ENCODE measurements at places on chromosomes 11 and 22.

GRCh38 chr22:40285513-40285912 is 60.8 kb upstream of the ADSL start:
- DNase-seq, result no peak

GRCh38 chr11:71470946-71471345 is 17.9 kb downstream of the NADSYN1 start:
- no peak for DNase-seq

GRCh38 chr11:35563484-35564244 is 38.2 kb upstream of the PAMR1 start:
- DNase-seq, result no peak

DNA sequence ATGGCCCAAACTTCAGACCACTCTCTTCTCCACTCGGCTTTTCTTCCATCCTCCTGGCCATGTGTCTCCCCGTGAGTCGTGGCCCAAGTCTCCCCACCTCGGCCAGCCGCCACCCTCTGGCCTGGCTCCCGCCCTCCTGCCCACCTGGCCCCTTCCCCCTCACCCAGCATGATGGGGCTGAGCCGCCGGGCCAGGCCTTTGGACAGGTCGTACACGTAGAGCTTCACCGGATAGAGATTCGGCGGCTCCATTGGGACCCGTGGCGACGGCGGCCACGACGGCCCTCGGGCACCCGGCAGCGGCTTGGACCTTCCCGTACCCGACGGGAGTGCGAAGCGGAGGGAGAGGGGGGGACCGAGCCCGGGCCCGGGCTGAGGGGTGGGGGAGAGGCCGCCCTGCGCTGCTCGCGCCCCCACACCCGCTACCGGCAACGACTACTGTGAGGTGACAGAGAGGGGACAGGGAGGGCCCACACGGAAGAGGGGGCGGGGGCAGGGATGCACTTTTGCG is at the start of gene DESI1:
Gene DESI1 (minus strand): TSS at position 455 of the 510 bp plus-strand sequence. CDS start 204 bp downstream, at position 251.
- DNase-seq, result peak; percentile 51

DNA sequence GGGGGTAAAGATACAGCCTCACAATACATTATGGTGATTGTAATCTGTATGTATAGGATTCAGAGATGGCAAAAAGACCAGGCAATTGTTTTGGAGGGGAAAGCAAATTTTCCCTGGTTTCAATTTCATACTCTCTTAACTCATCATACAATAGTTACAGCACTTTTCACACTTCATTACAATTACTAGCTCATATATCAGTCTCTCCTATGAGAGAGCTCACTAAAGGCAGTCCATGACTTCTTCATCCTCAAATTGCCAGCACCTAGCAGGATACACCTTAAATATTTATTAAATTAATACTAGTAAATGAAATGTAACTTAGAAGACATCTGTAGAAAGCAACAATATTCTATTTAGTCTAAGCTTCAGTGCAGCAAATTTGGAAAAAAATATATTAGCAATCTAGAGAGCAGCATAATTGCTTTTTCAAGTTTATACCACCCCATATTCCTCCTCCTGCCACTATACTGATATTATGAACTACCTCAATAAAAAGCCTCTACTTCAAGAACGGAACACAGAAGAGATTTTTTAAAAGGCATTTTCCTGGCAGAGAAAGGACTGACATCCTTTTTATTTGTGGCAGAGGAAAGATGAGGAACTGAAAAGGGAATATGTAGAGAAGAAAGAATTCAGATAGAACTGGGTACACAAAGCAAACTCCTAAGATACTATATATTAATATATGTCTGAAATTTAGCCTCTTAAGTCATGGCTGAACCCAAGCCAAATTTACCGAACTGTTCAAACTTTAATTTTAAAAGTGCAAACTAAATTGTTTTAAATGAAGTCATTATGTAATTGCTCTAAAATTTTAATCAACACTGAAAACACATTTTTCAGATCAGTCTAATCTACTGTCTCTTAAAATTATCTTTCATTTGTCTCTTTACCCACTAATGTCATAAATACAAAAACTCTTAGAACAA is 27.7 kb downstream of the PICALM start:
- DNase-seq, result no peak

GRCh38 chr11:68315171-68315920 is 3.0 kb downstream of the LRP5 start:
- peak; percentile 14 for DNase-seq

- no peak for DNase-seq
These were observed 189.3 kb downstream of the DBX1 start for GRCh38 chr11:19970944-19971343.

DNA sequence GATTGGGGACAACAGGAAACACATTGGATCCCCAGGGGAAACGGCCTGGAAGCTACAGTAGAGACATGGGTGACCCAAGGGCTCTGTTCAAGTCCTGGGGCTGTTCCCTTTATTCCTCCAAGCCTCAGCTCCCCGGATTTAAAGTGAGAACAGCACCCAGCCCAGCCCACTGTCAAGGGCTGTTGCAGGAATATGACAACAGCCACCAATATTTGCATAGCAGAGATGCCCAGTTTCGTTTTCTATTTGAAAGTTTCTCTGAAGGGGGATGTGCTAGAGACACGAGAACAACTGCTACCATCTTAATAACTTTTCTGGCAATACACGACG is 81.1 kb upstream of the WNT7B start:
- DNase-seq, result no peak

GRCh38 chr11:69711822-69712801 is 8.3 kb upstream of the FGF19 start:
- DNase-seq, result no peak

GRCh38 chr11:103959279-103959942 is 77.0 kb upstream of the DDI1 start:
- DNase-seq, result no peak

GRCh38 chr11:37500425-37500824 is 902.4 kb upstream of the RAG2 start:
- no peak for DNase-seq

- DNase-seq, result peak; percentile 68
These were observed 646 bp upstream of the PATZ1 start for GRCh38 chr22:31346733-31347250.

GRCh38 chr11:132883241-132883640 is 649.1 kb downstream of the OPCML start:
- DNase-seq, result no peak

GRCh38 chr11:70244698-70245097 is 25.8 kb upstream of the PPFIA1 start:
- no peak for DNase-seq

DNA sequence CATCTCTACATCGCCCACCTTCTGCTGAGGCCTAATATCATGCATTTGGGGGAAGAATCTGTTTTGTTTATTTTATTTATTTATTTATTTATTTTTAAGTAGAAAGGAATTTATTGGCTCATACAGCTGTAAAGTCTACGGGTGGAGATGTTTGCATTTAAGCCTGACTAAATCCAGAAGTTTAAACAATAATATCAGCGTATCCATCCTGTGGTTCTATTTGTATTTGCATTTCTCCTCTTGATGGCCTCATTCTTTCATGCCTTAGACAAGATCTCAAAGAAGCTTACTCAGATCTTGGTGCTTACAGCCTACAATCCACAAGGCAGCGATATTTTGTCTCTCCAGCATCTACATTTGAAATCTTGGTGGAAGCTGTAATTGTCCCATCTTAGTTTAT is 67.1 kb upstream of the CARD18 start:
- no peak for DNase-seq

GRCh38 chr11:60377401-60378136 is 763 bp upstream of the MS4A7 start:
- DNase-seq, result no peak

DNA sequence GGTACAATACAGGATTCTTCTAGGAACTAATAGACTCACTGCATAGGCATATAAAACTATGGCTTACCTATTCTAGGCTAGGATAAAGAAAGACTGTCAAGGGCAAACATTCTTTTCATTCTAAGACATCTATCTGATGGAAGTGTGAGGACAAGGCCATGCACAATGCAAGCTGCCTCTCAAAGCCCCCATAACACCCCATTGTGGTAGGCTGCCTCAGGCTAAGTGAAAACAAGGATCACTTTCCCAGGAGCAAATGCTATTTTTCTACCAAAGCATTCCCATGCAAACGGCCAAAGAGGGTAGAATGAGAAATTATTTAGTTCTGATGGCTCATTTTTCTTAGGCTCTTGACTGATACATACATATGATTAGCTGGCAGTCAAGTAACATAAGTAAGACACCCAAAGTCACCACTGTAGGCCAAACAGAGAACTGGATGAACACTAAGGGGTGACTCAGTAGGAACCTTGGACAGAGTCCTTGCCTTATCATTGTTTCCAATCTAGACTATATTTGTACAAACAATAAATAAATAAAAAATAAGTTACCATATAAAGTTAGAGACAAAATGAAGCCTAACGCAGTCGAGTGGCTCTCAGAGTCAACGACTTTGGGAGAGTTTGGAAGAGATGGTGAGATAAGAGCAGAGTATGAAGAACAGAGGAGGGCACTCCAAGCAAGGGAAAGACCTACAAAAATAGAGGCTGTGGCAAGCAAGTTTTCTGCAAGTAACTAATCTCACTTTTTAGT is 303.6 kb downstream of the SBF2 start:
- DNase-seq, result no peak

- DNase-seq, result no peak
These were observed 2.6 kb upstream of the ME3 start for GRCh38 chr11:86675017-86675416.

- DNase-seq, result no peak
These were observed 12.6 kb downstream of the HIKESHI start for GRCh38 chr11:86314636-86315035.

- peak; percentile 65 for DNase-seq
These were observed 20.2 kb downstream of the RTN4RL2 start for GRCh38 chr11:57480409-57481137.

DNA sequence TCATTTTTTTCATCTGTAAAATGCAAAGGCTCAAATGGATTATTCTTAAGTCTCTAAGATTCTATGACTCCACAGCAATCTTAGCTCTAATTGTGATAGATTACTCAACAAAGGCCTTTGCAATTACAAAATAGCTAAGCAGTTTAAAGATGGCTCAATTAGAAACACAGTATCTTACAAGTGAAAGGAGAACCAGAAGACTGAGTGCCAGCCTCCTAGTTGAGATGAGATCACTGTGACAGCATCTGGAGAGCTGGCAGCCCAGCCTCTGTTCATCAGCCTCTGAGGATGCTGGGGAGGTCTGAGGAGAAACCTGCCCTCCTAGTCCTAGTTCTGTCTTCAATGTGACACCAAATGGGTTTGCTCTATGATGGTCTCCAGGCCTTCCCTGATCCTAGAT is 158.4 kb upstream of the NARS2 start:
- no peak for DNase-seq

DNA sequence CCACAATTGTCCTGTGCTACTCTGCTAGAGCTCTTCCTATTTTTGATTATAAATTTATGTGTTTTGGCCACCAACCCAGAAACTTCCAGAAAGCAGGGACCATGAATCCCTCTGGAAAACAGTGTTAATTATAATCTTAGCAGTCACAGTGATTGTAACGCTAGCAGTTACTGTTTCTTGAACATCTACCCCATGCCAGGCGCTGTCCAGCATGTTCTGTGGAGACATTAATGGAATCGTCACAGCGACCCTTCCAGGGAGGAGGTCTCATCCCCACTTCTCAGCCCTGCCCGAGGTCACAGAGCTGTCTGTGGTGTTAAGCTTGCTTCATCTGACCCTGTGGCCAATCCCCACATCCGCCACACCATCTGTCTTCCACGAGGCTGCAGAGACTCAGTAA is 13.9 kb upstream of the PNPLA5 start:
- DNase-seq, result no peak

DNA sequence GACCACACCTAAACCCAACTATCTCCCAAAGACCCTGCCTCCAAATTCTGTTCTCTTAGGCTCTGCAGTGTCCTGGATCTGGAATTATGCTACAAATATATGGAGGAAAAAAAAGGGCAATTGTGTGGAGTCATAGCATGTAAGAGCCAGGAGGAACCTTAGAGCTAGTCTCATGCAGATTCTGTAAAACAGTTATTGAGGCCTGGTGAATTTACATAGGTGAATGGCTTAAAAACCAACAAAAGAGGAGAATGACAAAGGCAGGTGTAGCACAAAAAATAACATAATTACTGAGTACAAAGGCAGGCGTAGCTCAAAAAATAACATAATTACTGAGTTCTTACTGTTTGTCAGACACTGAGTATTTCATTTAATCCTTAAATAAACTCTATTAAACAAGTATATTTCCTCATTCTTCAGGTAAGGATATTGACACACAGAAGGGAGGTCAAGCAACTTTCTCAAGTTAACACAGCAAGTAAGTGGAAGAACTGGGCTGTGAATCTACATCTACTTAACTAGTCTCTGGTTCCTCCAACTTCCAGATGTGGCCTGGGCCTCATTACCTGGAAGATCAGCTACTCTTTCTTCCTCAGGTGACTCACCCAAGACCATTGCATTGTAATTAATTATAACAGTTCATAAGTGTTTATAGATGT is 938.9 kb upstream of the TENM4 start:
- no peak for DNase-seq

GRCh38 chr11:74989260-74989638 is 516 bp downstream of the NEU3 start:
- no peak for DNase-seq

DNA sequence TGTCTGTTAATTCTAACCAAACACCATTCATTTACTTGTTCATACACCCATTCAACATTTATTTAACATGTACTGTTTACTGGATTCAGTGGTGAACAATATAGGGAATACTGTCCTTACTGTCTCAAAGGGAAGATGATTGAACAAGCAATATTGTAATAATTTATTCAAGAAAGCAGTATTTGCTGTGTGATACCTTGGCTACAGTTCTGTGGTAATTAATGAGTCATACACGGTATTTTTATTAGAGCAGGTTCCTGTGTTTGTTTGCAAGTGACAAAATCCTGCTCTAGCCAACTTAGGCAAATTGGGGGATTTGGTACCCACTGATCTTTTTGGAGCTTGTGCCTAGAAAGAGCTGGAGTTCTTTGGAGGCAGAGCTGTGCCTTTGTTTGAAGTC is 15.7 kb downstream of the PIH1D2 start:
- DNase-seq, result no peak

- peak; percentile 24 for DNase-seq
These were observed 8.8 kb downstream of the PPM1F start for GRCh38 chr22:21943571-21944448.

DNA sequence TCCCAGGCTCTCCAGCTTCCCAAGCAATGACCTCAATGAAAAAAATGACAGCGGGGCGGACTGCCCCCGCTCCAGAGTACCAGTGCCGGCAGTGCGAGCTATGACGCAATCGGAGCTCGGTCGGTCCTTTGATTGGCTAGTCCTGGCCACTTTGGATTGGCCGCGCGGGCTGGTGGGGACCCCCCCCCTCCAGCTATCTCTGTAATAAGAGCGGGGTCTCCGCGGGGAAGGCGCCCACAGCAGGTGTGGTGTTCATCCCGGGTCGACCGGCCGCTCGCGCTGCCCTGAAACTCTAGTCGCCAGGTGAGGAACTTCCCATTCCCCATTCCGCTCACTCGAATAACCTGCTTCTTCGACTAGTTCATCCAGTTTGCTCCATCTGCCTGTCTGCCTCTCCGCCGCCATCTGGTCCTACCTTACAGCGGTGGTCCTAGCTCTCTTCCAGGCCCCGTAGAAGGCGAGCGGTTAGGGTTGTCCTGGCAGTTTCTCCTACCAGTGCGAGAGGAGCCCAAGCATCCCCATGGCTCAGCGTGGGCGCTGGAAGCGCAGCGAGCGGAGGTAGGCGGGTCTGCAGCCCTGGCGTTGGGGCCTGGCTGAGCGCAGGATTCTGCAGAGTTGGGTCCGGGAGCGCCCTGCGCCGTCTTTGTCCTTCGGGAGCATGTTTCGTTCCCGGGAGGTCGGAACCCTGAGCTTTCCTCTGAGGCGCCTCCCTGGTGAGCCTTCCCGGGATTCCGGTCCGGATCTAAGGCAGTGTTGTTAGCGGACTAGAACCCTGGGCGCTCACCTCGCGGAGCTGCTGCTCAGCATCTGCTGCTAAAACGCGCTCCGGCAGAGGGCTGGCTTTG is at the start of gene CALCB:
Gene CALCB (plus strand): TSS at position 233 of the 845 bp plus-strand sequence. CDS start 1,126 bp downstream, outside the sequence.
- DNase-seq, result peak; percentile 4

Measured in ACHN (cell line).